NCI-H1417 (cell line): ENCODE measurements at places on chromosomes 11 and 22.

DNA sequence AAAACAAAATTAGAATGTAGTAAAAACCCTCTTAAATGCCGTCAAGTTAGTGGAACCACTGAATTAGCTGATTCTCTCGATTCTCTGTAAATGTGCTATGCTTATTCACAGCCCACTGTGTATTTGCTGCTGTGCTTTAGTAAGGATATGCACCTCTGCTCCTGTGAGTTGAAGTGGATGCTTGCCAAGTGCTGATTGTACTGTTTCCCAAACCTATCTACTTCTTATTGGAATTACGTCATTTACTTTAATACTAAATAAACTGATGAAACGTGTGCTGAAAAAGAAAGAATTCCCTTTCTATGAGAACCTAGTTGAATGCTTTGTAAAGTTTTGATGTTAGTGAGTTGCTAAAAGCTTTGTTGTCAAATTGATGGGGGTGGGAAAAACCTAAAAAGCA, 158.4 kb downstream of the LRRC4C start:
- DNase-seq: no peak

DNA sequence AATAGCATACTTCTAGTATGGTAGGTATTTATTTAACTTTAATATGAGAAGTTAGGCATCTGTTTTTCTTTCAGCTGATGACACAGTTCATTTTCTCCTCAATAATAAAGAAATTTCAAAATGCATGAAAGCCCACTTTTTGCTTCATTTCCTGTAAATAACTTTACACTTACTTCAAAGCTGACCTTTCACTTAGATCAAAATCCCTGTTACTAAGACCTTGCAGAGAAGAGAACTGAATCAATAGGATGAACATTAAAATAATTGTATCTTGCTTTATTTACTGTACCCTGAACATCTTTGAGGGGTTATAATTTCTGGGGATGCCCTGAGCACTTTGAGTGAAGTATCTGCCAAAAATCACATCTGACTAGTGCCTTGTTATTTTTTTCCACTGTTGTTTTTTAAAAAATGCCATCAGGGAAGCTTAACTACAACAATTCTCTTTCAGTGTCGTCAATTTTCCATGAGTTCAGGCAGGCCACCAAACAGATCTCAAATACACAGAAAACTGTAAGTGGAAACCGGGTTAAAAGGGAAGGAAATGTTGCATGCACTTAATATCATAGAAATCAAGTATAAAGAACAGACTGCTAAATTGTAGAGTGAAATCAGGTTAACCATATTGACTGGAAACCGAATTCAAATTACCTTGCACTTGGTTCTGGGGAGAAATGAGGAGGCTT, 206.2 kb downstream of the MAML2 start:
- DNase-seq: no peak

DNA sequence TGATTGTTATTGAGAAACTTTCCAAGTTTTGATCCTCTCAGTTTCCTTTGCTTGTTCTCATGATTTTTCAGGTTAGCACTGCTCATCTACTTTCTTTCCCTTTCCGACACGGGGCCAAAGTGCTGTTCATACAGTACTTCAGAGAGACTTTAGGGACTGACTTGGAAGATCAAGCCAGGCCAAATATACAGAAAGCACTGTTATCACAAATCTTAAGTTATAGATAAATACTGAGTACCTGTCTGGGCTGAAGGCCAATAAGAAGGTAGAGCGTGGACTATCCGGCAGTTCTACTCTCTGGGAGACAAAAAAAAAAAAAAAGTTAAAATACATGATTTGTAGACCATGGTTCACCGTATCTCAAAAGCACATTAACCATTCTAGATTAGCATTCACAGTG, 46.2 kb downstream of the AMBRA1 start:
- DNase-seq: no peak

DNA sequence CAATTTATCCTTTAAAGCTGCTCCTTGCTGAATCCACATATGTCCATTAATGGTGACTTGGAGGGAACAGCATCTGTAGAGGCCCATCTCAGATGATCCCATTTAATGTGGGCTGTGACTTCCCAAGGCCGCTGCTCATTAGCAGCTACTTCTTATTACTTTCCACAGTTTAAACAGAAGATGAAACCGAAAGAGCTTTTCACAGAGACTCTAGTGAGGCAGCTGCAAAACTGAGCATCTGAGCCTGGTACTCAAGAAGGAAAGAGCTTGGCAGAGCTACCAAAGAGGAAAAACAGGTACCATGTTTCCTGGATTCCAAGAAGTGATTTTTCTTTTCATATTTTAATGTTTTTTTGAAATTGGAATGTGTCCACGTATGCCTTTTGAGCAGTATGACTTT, 110.5 kb upstream of the NARS2 start:
- DNase-seq: no peak

GRCh38 chr11:86497836-86498235, 123.1 kb downstream of the CCDC81 start:
- no peak for DNase-seq

DNA sequence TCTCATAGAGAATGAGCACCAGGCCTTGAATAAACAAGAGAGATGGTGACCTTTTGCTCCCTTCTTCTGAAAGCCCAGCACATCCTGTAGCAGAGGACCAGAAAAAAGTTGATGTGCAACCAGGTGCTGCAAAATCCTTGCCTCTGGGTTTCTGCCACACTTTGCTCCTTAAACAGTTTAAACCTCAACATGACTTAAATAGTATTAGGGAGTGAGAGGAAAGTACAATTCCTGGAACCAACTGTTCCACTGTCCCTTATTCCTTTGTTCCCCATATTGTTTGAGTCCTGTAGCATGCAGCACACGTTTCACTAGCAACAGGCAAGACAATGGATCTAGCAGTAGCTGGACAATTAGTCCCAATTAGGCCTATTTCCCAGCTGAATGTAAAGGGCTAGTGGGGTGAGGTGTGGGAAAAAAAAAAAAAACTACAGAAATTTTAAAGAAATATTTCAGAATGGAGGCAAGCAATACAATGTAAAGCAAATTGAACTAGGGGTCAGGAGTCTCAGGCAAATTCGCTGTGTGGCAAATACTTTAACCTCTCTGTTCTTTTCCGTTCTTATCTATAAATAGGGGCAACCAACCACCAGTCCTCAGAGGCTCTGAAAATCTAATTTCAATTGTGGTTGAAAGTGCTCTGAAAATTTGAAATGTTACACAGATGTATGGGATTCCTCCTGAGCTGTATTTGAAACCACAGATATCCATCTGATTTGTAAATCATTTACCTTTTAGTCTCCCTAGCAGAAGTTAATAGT, 6.6 kb downstream of the MPPED2 start:
- DNase-seq: no peak

DNA sequence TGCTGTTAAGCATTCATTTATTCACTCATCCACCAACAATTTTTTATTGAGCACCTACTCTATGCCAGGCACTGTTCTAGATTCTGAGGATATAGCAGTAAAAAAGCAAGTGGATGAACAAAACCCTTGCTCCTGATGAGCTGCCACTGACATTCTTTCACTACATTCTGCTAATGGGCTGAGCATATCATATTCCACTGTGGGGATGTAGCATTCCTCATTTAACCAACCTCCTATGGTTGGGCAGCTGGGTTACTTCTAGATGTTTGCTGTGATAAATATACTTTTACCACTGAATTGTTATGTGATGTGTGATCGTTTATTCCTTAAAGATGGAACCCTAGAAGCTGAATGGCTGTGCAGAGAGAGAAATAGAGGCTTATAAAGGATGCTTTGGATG, 176.9 kb downstream of the MN1 start:
- DNase-seq: no peak

DNA sequence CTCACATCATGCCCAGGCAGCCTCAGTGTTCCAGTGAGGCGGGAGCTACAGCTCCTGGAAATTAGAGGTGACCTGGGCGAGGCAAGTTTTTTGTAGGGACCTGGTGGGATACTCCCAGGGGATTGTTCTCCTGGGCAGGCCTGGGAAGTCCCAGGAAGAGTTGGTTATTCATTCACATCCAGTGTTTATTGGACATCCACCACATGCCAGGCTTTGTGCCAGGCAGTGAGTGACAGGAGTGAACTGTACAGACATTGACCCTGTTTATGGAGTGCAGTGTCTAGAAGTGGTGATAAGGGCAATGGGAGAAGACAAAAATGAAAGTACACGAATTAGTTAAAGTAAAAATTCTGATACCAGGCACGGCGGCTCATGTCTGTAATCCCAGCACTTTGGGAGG, 29.4 kb downstream of the YWHAH start:
- DNase-seq: no peak

GRCh38 chr11:35588627-35589026, 29.6 kb upstream of the FJX1 start:
- DNase-seq: no peak

- DNase-seq: peak; percentile 55
These were observed 44.9 kb upstream of the VSTM5 start for GRCh38 chr11:93895106-93895862.

GRCh38 chr11:86916330-86916729, 38.9 kb downstream of the FZD4 start:
- DNase-seq: no peak

- no peak for DNase-seq
These were observed 16.1 kb downstream of the SCUBE1 start for GRCh38 chr22:43327157-43327438.

GRCh38 chr22:24121938-24122337, 59.3 kb upstream of the SUSD2 start:
- no peak for DNase-seq

GRCh38 chr11:96306933-96307775, 35.8 kb downstream of the MAML2 start:
- peak; percentile 76 for DNase-seq

DNA sequence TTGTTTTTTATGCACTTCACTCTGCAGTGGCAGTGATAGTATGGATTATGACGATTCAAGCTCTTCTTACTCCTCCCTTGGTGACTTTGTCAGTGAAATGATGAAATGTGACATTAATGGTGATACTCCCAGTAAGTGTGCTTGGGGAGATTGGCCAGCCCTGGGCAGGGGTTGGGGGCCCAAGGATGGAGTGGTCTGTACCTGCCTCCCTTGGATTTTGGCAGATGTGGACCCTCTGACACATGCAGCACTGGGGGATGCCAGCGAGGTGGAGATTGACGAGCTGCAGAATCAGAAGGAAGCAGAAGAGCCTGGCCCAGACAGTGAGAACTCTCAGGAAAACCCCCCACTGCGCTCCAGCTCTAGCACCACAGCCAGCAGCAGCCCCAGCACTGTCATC, 14.2 kb downstream of the MADD start:
- DNase-seq: no peak

- DNase-seq: no peak
These were observed 138.5 kb upstream of the SYT13 start for GRCh38 chr11:45424411-45425180.
